ENCODE measurements at places on chromosomes 11 and 22.

GRCh38 chr11:73597336-73597955, 466 bp downstream of the FAM168A start:
- no peak for DNase-seq

DNA sequence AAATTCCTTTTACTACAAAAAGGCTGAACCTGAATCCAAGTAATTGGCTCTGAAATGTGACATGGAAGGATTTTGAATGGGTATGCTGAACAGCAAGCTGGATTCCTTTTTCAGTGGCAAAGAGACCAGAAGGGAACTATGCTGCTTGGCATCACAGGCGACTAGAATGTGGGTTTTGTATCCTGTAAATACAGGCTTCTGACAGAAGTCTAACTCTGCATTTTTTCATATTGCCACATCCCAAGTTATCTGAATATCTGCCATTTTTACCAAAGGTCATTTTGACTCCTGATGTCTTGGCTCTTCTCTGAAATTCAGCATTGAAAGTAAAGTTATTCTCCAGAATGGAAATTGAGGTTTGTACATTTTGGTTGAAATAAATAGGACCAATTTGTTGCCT, 145.7 kb downstream of the ARHGAP42 start:
- no peak for DNase-seq

DNA sequence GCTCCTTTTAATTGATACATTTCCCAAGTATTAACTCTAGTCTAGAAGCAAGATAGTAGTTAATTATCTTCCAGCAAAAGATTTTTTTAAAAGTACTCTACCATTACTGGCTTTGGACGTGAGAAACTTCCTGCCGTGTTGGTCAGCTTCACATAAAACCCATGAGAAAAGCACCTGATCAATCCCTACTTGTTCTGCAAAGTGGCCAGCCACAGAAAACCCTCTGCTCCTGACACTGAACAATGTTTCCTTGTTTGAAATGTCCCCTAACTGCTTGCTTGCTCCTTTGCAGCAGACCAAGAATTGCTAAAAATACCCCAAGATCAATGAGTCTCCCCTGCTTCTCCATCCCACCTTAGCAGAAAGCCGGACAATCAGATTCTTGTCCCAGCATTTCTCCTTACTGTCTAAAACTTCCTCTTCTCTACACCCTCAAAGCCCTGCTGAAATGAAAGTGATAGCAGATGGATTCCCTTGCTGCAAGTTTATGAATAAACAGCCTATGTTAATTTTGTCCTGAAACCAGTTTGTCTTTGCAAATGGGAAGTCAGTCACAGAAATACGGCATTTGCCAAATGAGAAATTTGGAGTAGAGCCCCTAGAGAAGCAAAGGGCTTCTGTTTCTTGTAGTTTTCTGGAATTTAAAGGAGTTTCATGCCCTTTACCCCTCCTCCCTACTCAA, 207.1 kb upstream of the ARHGAP20 start:
- DNase-seq = no peak

- no peak for DNase-seq
These were observed 1055.3 kb downstream of the BRD1 start for GRCh38 chr22:48772286-48772907.

GRCh38 chr11:61814247-61814957, 2.4 kb downstream of the FADS1 start:
- DNase-seq = no peak

GRCh38 chr11:59960502-59961381, 3.1 kb upstream of the OOSP4A start:
- no peak for DNase-seq

DNA sequence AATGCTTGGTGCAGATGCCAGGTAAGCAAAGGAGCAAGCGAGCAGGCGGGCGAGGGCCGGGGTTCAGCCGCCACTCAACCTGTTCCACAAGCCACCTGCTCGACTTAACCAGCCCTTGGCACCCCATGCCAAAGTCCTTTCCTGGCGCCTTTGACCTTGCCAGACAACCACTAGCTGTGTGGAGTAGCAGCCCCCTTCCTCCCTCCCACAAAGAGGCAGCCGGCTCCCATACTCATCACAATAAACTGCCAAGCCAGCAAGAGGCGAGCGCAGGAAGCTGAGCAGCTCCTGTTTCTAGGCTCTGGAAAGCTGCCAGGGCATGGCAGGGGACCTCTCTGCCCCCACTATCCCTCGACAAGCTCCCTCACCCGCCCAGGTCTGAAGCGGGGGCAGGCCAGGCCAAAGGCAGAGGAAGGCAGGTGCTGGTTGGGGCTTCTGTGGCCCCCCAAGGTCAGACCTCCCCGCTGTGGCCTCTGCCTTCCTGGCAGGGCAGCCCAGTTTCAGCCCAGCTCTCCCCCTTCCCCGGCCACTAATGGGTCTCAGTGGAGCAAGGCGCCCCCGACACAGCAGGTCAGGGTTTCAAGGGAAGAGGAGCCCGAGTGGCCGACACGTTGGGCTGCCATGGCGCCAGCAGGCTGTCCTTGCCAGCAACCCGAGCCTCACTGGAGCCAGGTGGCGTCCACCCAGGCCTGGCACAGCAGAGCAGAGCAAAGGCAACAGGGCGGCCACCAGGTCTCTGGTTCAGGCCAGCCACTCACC, 15.3 kb downstream of the MACROD1 start:
- no peak for DNase-seq

GRCh38 chr11:47509077-47509536, 43.8 kb downstream of the CELF1 start:
- DNase-seq = no peak

DNA sequence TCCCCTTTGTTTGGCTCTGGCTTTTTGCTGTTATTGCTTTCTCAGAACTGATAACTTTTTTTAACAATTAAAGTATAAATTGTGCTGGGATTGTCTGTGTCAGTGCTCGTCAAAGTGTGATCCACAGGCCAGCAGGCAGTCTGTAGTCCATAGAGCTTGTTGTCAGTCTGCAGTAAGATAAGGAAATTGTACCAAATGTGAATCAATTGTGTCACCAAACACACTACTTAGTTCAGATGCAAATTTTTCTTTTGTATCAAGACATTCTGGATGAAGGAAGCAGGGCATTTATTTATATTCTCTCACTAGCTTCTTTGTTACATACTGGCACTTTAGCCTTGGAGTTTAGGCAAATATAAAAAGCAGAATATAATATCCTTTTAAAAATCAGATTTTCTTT, 121.0 kb downstream of the WNT11 start:
- no peak for DNase-seq

DNA sequence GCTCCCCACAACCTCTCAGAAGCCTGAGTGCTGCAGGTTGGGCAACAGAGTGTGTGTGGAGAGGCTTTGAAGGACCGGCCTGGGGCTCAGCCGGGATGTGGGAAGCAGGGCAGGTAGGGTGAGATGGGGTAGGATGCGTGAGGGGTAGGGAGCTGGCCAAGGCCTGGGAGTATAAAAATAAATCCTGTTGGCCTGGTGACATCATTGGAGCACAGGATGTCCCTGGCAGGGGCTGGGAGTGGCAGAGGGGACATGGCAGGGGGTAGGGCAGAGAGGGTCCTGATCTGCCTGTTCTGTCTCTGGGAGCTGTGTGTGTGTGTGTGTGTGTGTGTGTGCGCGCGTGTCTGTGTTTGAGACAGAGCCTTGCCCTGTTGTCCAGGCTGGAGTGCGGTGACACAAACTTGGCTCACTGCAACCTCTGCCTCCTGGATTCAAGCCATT, 28.6 kb downstream of the TEF start:
- no peak for DNase-seq

DNA sequence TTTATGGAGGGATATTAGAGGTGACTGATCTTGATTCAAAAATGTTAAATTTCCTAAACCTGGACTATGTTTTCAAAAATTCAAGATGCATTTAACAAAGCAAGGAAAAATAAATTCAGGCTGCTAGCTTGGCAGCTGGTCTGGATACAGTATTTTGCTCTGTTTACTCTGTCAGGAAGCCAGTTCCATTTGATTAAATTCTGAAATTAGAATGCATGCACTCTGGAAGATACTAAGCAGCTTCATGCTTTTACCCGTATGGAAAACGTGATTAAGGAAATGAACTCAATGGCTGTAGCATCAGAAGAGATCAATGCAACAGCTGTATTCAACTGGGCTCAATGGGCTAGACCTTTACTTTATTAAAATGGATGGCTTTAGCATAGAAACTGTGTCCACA, 14.2 kb downstream of the C11orf71 start:
- no peak for DNase-seq

DNA sequence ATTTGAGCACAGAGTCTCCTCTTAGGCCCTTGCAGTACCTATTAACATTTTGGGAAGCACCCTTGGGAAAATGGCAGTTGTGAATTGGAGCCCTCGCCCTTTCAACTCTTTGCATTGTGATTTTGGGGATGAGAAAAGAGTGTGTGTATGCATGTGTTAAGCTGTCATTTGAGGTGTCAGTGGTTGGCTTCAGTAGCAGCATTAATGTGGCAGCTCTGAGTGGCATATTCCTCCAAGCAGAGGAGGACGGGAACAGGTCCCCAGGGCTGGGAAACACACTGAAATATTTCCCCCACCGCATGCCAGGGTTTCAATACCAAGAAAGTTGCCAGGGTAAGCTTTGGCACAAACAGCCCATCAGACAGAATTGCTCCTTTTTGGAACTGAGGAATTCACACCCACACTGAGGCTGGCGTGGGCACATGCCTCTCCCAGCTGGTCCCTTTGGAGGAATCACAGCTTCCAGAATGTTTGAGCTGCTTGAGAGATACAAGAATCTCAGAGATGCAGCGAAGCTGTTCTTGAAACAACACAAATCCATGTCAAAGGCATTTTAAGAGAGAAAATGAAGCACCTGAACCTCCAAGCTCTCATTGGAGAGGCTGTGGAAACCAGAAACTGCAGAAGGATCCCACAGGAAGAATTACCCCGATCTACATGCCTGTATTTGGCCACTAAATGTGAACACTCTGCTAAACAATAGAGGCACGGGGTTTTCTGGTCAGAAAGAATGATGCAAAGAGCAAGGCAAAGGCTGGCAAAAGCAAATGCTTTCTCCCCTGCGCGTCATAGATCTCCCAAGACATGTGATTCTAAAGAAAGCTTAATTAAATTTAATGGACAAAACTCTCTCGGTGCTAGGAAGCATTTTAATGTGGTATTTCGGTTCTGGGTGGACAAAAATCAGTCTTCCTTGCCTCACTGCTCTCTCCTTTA, 67.2 kb upstream of the RCN1 start:
- DNase-seq = no peak

GRCh38 chr11:3732671-3733436, 61.7 kb upstream of the CHRNA10 start:
- no peak for DNase-seq

DNA sequence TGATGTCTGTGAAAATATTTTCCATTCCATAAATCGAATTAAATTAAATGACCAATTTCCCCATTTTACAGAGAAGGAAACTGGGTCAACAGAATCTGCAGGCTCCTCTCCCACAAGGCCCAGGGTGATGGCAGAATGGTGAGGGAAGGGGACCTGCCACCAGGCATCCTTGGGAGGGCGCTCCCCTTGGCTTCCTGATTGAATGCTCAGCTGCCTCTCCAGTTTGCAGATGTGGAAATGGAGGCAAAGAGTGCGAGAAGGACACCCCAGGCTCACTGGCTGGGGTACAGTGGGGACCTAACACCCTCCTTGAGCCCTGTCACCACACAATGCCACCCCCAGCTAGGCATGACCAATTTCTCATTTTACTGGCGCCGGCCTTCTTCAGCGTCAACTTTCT, 28.5 kb upstream of the CSNK1E start:
- DNase-seq = no peak

DNA sequence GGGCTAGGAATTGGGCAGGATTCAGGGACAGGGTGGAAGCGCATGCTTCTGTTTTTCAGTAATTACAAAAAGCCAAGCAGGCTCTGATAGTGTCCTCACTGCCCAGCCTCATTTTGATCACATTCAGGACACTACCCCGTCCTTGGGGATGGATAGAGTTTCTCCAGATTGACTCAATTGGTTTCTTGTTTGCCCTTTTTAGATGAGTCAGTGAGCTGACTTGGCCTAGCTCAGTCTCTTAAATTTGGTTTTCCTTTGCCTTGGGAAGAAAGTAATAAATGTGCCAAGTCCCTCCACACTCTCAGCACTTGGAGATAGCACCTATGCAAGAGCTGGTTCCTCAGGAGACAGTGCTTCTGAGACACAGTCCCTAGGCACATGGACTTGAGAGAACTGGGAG, 25.5 kb downstream of the DKK3 start:
- no peak for DNase-seq

DNA sequence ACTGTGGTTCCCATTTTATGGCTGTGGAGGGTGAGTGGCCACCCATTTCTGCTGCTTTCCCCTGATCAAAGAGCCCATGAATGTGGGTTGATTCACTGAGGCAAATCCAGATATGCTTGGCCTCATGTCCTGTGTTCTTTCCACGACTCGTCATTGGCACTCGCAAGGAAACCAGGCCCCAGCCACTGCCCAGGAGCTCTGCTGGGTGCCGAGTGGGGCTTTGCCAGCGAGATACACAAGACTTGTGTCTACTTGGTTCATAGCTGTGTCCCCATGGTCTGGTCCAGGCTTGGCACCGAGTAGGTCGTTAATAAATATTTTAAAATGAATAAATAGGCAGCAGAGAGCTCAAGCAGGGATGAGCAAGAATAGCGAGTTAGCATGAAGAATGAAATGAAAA, 1291.5 kb downstream of the TBC1D22A start:
- no peak for DNase-seq
